Suprapubic skin (tissue), 4 donors: ENCODE measurements at places on chromosomes 4 and X. TPM values are rescaled to one million over a fixed set of nuclear protein-coding genes. Genes with fewer than 3 reads are reported as not detected.

GRCh38 chr4:17618926-17619325 is 4.5 kb downstream of the MED28 start:
- H3K27ac ChIP-seq = no peak overlapping the region
- peaks cover 35% of the 10 kb centered on the region for H3K4me1 ChIP-seq
- no peak overlapping the region for H3K4me3 ChIP-seq
- no peaks in the 10 kb centered on the region for H3K27me3 ChIP-seq
- DNase-seq = no peak

DNA sequence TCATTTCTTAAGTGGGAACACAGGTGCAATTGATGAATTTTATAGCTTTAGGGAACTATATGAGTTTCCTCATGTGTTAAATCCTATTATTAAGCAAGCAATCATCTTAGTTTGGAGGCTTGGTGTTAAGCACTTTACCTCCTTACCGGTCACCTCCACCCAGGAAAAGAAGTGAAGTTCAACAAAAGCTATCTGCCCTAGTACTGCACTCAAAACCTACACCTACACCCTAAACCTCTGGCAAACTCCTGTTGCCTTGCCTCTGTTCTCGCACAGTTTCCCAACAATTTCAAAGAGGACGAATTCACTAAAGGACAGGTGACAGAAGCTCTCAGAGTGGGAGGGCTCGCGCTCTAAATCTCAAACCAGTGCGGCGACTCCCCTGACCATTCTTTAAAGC is 85.7 kb upstream of the TENT5D start:
- no peak for DNase-seq
- no peaks in the 10 kb centered on the region for H3K36me3 ChIP-seq
- peak overlapping the region; percentile 42 for H3K4me3 ChIP-seq
- H3K27ac ChIP-seq = no peak overlapping the region

DNA sequence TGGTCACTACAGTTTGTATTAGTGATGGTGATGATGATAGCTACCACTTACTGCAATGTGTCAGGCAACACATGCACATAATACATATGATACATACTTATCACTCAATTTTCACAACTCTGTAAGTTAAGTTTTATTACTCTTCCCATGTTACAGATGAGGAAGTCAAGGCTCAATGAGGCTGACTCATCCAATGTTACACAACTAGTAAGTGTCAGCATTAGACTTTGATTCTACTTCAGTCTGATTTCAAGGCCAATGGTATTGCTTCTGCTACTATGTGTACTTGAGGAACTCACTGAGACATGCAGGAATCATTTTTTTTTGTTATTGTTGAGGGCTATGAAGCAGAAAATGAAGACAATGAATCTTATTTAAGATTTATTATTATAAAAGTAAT is 96.4 kb upstream of the TRPC5OS start:
- H3K36me3 ChIP-seq = no peaks in the 10 kb centered on the region
- no peak overlapping the region for H3K4me3 ChIP-seq
- DNase-seq = no peak
- no peaks in the 10 kb centered on the region for H3K4me1 ChIP-seq

GRCh38 chrX:23666282-23666681 is 1.0 kb upstream of the PRDX4 start:
- H3K36me3 ChIP-seq = no peaks in the 10 kb centered on the region
- no peaks in the 10 kb centered on the region for H3K27me3 ChIP-seq
- H3K4me1 ChIP-seq = peaks cover 14% of the 10 kb centered on the region
- no peak overlapping the region for H3K4me3 ChIP-seq
- H3K27ac ChIP-seq = no peak overlapping the region

DNA sequence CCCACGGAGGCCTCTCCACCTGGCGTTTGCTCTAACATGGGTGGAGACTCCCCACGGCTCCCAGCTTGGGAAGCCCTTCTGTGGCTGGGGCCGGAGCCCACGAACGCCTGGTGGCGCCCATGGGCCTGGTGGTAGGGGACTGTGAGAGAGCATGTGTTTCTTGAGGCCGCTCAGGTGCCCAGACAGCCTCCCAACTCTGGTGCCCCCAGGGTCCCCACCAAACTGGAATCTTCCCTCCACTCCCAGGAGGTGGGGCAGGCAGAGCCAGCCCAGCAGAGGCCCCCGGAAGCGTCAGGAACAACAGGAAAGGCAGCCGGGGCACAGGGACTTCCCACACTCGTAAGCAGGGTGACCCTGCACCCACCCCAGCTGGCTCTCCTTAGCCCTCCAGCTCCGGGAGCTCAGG is 33.3 kb upstream of the FGFR3 start:
- no peak overlapping the region for H3K4me3 ChIP-seq
- H3K27ac ChIP-seq = no peak overlapping the region
- no peaks in the 10 kb centered on the region for H3K36me3 ChIP-seq
- no peak for DNase-seq
- no peaks in the 10 kb centered on the region for H3K27me3 ChIP-seq

GRCh38 chr4:56959100-56959499 is 18.3 kb downstream of the NOA1 start:
- peaks cover 31% of the 10 kb centered on the region for H3K36me3 ChIP-seq
- no peak overlapping the region for H3K27ac ChIP-seq
- H3K4me1 ChIP-seq = peaks cover 13% of the 10 kb centered on the region
- no peak for DNase-seq

DNA sequence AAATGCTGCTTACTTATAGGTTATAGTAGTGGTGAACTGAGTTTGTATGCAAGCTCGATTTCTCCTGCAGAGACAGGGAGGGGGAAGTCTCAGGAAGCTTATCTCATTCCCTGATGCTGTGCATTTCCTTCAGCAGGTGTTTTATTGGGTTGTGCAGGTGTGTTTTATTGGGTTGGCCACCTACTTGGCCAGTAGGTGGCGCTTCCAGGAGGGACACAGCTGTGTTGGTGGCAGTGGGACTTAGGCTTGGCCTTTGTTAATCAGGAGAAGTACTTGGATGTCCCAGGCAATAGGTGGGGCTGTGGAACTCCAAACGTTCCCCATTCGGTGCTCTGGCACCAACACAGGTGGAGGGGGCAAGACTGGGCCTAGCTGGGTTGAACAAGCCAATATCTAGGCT is 196.0 kb upstream of the DCAF8L1 start:
- no peaks in the 10 kb centered on the region for H3K4me1 ChIP-seq
- no peaks in the 10 kb centered on the region for H3K27me3 ChIP-seq
- no peaks in the 10 kb centered on the region for H3K36me3 ChIP-seq
- H3K4me3 ChIP-seq = no peak overlapping the region
- DNase-seq = no peak

DNA sequence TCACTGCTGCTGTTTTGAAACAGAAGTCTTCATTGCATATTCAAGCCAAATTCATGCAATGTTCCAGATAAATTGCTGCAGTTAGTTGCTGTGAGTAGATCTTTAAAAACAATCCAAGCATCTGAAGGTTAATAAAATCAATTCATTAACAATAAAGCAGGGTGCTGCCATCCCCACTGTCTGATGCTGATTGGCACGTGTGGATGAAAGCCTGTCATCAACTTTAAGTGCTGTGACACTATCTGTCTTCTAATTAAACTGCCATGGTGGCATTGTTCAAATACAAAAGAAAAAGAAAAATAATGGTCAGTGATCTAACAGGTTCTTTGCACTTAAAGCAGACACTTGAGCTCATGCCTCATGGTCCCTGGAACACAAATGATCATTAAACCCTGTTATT is 63.0 kb upstream of the MND1 start:
- H3K4me1 ChIP-seq = peaks cover 6% of the 10 kb centered on the region
- no peaks in the 10 kb centered on the region for H3K27me3 ChIP-seq
- H3K4me3 ChIP-seq = no peak overlapping the region
- DNase-seq = no peak
- peaks cover 8% of the 10 kb centered on the region for H3K36me3 ChIP-seq

DNA sequence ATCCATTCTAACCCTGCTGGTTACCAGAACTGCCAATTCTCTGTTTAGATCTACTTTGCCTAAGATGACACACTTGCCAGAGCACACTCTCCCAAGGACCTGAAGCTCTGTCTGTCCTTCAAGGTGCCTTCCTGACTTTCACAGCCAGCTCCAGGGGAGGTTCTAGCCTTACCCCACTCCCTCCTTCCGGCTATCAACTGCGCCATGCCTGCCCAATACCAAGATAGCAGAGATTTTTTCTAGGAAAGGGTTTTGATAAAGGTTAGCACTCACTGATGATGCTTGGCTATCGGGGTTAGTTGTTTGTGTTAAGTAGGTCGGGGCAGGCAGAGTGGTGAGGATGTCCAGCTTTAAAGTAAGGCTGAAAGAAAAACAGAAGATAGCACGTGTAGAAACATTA is 14.3 kb downstream of the ALPK1 start:
- no peak for DNase-seq
- H3K27me3 ChIP-seq = no peaks in the 10 kb centered on the region
- no peak overlapping the region for H3K4me3 ChIP-seq
- H3K36me3 ChIP-seq = peaks cover 3% of the 10 kb centered on the region

DNA sequence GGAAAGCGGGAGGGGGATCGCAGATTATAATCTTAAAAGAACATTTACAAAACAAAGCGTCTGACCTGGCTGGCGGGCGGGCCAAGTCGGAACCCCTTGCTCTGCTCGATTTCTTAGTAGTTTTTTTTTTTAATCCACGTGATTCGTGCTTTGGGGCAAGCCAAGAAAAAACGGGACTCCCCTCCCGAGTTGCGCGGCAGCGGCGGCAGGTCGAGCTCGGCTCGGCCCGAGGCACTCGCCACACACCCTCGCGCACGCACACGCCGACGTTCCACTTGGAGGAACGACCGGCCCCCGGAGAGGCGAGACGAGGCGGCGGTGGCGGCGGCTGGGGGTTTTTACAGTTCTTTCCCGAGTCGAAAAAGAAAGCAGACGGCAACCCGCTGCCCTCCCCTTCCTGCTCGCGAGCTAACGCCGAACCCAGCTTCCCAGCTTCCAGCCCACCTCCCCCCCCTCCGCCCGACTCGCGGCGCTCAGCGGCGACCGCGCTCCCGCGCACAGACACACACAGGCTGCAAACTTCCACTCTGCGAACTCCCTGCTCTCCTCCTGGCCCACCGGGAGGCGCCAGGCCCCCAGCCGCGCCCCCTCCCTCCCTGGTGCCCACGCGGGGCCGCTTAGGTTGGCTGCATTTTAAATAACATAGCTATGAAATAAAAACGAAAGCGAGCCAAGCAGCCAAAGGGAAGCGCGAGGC is 1.2 kb downstream of the BCOR start:
- no peaks in the 10 kb centered on the region for H3K36me3 ChIP-seq
- H3K4me3 ChIP-seq = peak overlapping the region; percentile 72
- DNase-seq = no peak
- H3K27me3 ChIP-seq = no peaks in the 10 kb centered on the region
- peaks cover 31% of the 10 kb centered on the region for H3K4me1 ChIP-seq

- H3K4me3 ChIP-seq = no peak overlapping the region
- H3K27me3 ChIP-seq = no peaks in the 10 kb centered on the region
- H3K4me1 ChIP-seq = peaks cover 3% of the 10 kb centered on the region
- no peak for DNase-seq
- H3K27ac ChIP-seq = no peak overlapping the region
These were observed 6.6 kb downstream of the TECRL start for GRCh38 chr4:64402684-64403083.

DNA sequence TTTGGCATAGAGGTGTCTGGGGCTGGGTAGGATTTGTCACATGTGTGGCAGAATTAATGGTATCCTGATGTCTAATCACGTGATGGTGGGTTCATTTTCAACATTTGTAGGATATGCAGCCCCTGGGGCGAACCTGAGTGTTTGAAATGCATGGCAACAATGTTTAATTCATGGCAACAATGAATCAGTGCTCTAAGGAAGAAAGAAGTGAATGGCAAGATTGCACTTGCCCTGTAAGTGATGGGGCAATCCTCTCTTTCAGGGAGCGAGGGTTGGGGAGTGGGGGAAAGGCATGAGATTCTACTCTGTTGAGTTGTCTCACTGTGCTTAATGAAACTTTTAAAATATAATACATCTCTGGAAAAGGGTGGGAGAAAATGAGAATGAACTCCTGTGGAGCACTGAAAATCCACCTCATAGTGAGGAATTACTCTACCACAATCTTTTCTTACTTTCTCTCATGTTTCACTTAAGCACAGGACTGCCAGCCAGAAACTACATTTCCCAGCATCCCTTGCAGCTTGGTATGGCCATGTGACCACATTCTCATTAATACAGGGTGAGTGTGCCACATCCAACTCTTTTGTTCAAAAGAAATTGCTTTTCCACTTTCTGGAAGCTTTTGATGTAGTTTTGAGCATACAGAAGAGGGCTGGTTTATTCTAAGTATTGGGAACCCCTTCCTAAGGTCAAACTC is 64.0 kb upstream of the PGM2 start:
- H3K4me3 ChIP-seq = no peak overlapping the region
- no peaks in the 10 kb centered on the region for H3K27me3 ChIP-seq

DNA sequence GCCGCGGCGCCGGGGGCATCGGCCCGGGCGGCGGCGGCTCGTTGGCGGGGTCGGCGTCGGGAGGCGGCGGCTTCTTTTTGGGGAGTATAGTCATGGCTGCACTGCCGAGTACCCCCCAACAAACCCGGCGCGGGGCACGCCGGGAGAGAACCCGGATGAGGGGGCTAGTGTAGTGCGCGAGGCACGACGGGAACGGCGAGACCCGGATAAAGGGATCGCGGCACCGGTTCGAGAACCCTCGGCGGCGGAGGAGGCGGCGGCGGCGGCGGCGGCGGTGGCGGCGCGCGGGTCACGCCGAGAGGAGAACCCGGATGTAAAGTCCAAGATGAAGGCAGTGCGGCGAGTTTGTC is at the start of gene OTUD5:
Gene OTUD5 (minus strand): TSS at position 131 of the 350 bp plus-strand sequence. CDS start 37 bp downstream, at position 94.
- peaks cover 39% of the 10 kb centered on the region for H3K4me1 ChIP-seq
- H3K4me3 ChIP-seq = peak within 1 kb of the TSS; percentile 68
- DNase-seq = no peak
- H3K27ac ChIP-seq = peak within 1 kb of the TSS; percentile 97

DNA sequence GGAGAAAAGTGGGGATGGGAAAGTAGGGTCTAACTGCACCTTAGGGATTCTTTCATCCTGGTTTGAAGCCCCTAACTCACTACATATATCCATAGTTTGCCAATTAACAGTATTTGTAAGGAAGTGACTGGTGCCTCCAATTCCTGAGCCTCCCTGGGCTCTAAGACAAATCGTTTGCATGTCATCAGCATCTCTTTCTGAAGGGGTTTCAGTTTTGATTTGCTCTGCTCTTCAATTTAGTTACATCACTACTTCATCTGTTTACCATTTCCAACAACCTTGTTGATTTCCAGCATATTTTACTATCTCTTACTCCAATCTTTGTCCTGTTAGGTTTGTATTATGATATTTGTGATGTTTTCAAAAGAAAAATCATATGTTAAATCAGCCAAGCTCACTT is 15.5 kb upstream of the DDX60 start:
- H3K27ac ChIP-seq = no peak overlapping the region
- H3K36me3 ChIP-seq = no peaks in the 10 kb centered on the region
- no peak for DNase-seq
- no peaks in the 10 kb centered on the region for H3K27me3 ChIP-seq

The ZDHHC15 gene
- total RNA-seq = 1.2 TPM

The NSDHL gene
- total RNA-seq = 34.1 TPM

The GYG2 gene
- total RNA-seq = 3.4 TPM

The SHROOM2 gene
- 16.7 TPM for total RNA-seq

The CT45A7 gene
- not detected for total RNA-seq

The CYLC1 gene
- not detected for total RNA-seq
